ENCODE measurements at places on chromosomes 3 and 15. TPM values are rescaled to one million over a fixed set of nuclear protein-coding genes. Genes with fewer than 3 reads are reported as not detected.

DNA sequence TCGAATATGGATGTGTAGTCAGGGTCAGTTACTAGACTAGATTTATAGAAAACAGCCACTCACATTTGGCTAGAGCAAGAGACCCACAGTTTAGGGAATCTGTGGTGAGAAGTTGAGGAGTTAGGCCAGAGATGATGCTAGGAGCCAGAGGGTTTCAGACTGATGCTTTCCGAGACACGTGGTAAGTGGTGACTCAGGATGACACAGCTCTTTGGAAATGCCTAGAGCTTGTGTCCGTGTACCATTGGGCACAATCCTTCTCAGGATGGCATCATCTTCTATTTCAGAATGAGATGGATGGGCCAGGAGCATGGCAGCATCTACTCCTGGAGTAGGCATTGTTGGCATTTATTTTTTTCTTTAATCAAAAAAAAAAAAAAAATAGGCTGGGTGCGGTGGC is 28.5 kb downstream of the PTPRG start:
- H3K4me3 ChIP-seq = no peak overlapping the region
- no peaks in the 10 kb centered on the region for H3K27me3 ChIP-seq
- no peaks in the 10 kb centered on the region for H3K4me1 ChIP-seq
- H3K36me3 ChIP-seq = no peaks in the 10 kb centered on the region
- no peak overlapping the region for H3K27ac ChIP-seq

GRCh38 chr15:100602823-100603393 is 519 bp downstream of the ASB7 start:
- H3K36me3 ChIP-seq = peaks cover 4% of the 10 kb centered on the region
- peak overlapping the region; percentile 73 for H3K27ac ChIP-seq
- H3K4me1 ChIP-seq = peaks cover 27% of the 10 kb centered on the region
- H3K4me3 ChIP-seq = peak overlapping the region; percentile 85
- H3K27me3 ChIP-seq = no peaks in the 10 kb centered on the region
- no peak for DNase-seq

DNA sequence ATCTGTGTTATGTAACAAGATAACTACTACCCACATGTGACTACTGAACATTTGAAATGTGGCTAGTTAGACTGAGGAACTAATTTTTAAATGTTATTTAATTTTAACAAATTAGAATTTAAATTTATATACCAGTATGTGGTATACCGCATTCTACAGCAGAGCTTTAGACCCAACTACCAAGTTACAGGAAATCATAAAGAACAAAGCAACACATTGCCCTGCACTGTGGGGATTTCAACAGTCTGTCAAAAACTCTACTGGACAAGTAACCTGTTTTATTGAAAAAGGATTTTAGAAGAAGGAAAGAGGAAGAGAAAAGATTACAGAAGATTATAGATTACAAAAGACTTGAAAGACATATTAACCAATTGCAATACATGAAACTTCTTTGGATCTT is 64.9 kb downstream of the DPH6 start:
- no peak for DNase-seq
- H3K27ac ChIP-seq = no peak overlapping the region
- no peaks in the 10 kb centered on the region for H3K27me3 ChIP-seq
- no peak overlapping the region for H3K4me3 ChIP-seq
- H3K36me3 ChIP-seq = no peaks in the 10 kb centered on the region
- H3K4me1 ChIP-seq = peaks cover 6% of the 10 kb centered on the region

- no peak overlapping the region for H3K27ac ChIP-seq
- H3K4me3 ChIP-seq = no peak overlapping the region
- no peaks in the 10 kb centered on the region for H3K36me3 ChIP-seq
These were observed 96.4 kb downstream of the NAALADL2 start for GRCh38 chr3:174955513-174956016.

DNA sequence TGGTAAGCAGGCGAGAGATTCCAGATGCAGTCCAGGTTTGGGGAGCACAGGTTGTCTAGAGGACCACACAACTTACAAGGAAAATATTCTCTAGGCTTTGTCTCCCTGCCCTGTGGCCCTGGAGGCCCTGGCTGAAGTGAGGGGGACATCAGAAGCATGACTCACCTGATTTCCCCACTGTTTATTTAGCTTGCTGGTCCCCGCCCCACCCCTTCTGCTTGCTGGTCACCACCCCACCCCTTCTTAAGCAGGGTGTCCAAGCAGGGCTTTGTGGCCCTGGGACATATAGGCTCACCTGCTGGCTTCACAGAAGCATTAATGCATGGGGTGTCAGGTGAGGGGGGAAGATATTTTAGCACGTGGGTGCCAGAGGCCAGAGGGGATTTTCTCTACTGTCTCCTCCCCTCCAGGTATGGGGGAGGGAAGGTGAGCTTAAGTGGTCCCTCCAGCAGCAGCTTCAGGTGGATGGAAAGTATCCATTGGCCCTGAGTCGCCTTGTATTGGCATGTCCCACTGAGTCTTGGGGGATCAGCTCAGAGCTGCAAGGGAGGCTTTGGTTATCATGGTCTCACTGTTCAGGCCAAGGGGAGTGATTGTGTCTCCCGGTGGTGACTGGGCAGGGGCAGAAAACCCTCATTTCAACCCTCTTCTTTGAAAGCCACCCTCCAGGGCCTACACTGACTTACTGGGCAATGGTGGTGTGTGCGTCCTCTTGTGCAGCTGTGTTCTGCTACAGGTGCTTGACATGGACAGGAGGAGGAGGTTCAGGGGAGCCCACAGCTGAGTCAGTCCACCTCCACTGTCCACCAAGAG is 49.8 kb downstream of the GASK1A start:
- no peak overlapping the region for H3K27ac ChIP-seq
- no peaks in the 10 kb centered on the region for H3K27me3 ChIP-seq

- no peak overlapping the region for H3K4me3 ChIP-seq
- H3K27ac ChIP-seq = no peak overlapping the region
- no peak for DNase-seq
- no peaks in the 10 kb centered on the region for H3K4me1 ChIP-seq
- H3K36me3 ChIP-seq = no peaks in the 10 kb centered on the region
These were observed 9.5 kb upstream of the CCDC80 start for GRCh38 chr3:112650482-112650881.

DNA sequence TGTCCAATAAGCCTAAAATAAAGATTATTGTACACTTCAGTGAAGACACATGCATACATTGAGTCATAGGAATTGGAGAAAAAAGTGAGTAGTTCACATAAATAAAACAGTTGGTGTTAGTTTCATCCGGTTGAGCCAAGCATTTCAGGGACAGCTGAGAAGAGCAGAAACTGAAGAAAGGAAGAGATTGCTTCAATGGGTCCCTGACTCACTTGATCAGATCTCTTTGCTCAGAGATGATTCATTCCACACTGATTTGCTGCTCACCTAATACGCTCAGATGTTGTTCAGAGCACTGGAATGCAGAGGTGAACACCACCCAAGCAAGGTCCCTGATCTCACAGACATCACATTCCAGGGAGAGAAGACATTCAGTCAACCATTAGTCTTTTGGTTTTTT is 93.7 kb downstream of the RAD18 start:
- no peaks in the 10 kb centered on the region for H3K27me3 ChIP-seq
- no peaks in the 10 kb centered on the region for H3K4me1 ChIP-seq
- no peak overlapping the region for H3K27ac ChIP-seq
- no peaks in the 10 kb centered on the region for H3K36me3 ChIP-seq
- no peak for DNase-seq

- H3K27me3 ChIP-seq = no peaks in the 10 kb centered on the region
- peaks cover 5% of the 10 kb centered on the region for H3K4me1 ChIP-seq
- H3K4me3 ChIP-seq = no peak overlapping the region
- no peaks in the 10 kb centered on the region for H3K36me3 ChIP-seq
These were observed 23.4 kb upstream of the TNK2 start for GRCh38 chr3:195931582-195932273.

GRCh38 chr3:52831500-52832301 is 1.2 kb upstream of the ITIH4 start:
- no peaks in the 10 kb centered on the region for H3K27me3 ChIP-seq
- DNase-seq = no peak
- no peaks in the 10 kb centered on the region for H3K4me1 ChIP-seq
- H3K27ac ChIP-seq = no peak overlapping the region

DNA sequence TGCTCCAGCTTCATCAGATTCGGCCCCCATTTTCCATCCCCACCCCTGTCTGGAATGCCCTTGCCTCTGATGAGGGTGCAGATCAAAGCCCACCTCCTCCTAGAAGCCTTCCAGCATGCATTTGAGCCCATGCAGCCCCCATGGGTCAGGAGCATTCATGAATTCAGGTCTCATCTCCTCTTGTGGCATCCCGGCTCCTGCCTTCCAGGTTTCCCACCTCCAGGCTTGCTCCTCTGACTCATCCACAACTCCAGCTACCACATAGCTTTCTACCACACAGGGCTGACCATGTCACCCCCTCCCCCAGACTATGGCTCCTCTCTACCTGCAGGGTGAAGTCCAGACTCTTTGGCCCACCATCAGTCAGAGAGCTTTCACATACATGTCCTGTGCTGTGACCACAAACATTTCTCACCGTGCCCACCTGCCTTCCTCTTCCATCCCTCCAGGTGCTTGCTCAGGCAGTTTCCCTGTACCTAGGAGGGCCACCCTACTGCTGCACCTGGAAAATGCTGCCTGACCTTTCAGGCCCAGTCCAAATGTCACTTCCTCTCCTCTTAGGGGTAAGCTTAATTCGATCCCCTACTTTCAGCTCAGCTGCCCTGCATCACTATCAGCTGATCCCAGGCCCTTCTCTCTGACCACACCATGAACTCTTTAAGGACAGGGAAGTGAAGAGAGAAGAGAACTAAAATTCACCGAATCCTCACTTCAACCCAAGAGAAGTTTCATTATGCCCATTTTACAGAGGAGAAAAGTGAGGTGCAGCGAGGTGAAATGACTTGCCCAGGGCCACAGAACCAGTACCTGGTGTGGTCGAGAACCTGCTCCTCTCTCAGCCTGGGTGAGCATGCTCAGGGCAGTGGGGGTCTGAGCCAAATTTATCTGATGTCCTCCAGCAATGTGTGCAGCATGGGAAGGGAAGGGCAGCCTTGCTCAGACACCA is 13.7 kb upstream of the FGD5 start:
- no peaks in the 10 kb centered on the region for H3K36me3 ChIP-seq
- H3K4me1 ChIP-seq = peaks cover 44% of the 10 kb centered on the region
- H3K4me3 ChIP-seq = no peak overlapping the region
- peak overlapping the region; percentile 84 for H3K27ac ChIP-seq

DNA sequence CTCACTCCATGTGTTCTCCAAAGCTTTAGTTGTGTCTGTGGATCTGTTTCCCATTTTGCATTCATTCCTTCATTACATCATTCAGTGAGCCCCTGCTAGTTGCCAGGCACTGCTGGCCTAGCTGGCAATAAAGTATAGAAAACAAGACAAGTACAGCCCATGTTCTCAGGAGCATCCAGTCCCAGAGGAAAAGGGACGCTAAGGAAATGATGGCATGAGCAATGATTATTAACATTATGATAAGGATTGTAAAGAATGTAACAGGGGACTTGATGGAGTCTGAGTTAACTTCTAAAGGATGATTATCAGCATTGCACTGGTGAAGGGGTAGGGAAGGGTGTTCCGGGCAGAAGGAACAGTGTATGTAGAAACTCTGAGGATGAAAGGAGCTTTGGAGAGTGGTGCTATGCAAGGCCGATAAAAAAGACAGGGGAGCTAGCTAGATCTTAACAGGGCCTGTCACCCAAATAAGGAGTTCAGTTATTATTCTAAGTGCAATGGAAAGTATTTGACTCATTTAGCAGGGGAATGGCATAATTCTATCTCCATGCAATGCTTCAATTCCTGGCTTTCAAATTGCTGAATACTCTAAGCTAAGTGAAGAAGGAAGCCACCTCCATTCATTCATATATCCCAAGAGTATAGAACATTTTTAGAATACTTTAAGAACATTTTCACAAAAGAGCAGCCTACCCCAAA is 258.2 kb upstream of the STT3B start:
- H3K27me3 ChIP-seq = no peaks in the 10 kb centered on the region
- peak overlapping the region; percentile 42 for H3K27ac ChIP-seq

GRCh38 chr15:93244696-93245660 is 156.0 kb upstream of the RGMA start:
- H3K4me3 ChIP-seq = no peak overlapping the region
- H3K4me1 ChIP-seq = no peaks in the 10 kb centered on the region

GRCh38 chr3:189953551-189953950 is 167.1 kb downstream of the P3H2 start:
- H3K27ac ChIP-seq = no peak overlapping the region
- no peak overlapping the region for H3K4me3 ChIP-seq
- no peak for DNase-seq
- H3K36me3 ChIP-seq = peaks cover 2% of the 10 kb centered on the region
- H3K27me3 ChIP-seq = no peaks in the 10 kb centered on the region
- no peaks in the 10 kb centered on the region for H3K4me1 ChIP-seq

- H3K36me3 ChIP-seq = no peaks in the 10 kb centered on the region
- no peaks in the 10 kb centered on the region for H3K4me1 ChIP-seq
- DNase-seq = no peak
- no peaks in the 10 kb centered on the region for H3K27me3 ChIP-seq
- H3K27ac ChIP-seq = no peak overlapping the region
These were observed 376.5 kb downstream of the MFSD1 start for GRCh38 chr3:159178209-159178897.

GRCh38 chr3:186339180-186339918 is 22.7 kb downstream of the DGKG start:
- H3K27me3 ChIP-seq = no peaks in the 10 kb centered on the region
- H3K4me3 ChIP-seq = no peak overlapping the region
- H3K27ac ChIP-seq = no peak overlapping the region
- DNase-seq = no peak

DNA sequence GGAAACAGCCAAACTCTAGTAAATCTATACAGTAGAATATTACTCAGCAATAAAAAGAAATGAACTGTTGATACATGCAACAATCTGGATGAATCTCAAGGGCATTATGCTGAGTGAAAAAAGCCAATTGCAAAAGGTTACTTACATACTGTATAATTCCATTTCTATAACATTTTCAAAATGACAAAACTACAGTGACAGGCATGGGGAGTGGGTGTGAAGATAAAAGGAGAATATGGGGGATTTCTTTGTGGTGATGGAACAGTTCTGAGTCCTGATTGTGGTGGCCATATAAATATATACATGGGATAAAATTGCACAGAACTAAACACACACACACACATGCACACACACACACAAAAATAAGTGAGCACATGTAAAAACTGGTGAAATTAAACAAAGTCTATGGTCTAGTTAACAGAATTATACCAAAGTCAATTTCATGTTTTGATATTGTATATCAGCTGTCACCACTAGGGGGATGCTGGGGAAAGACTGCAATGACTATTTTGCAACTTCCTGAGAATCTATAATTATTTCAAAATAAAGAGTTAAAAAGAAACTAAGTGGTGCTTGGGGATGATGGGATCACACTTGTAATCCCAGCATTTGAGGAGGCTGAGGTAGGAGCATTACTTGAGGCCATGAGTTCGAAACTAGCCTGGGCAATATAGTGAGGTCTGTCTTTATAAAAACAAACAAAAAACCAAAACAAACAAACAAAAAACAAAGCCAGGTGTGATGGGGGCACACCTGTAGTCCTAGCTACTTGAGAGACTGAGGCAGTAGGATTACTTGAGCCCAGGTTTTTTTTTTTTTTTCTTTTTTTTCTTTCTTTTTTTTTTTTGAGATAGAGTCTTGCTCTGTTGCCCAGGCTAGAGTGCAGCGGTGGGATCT is 66.0 kb downstream of the SPTSSB start:
- H3K36me3 ChIP-seq = no peaks in the 10 kb centered on the region
- no peaks in the 10 kb centered on the region for H3K27me3 ChIP-seq
- no peaks in the 10 kb centered on the region for H3K4me1 ChIP-seq
- H3K27ac ChIP-seq = no peak overlapping the region

GRCh38 chr3:16790432-16791400 is 94.0 kb upstream of the PLCL2 start:
- DNase-seq = no peak
- H3K4me3 ChIP-seq = no peak overlapping the region
- H3K36me3 ChIP-seq = no peaks in the 10 kb centered on the region
- no peaks in the 10 kb centered on the region for H3K4me1 ChIP-seq
- H3K27me3 ChIP-seq = no peaks in the 10 kb centered on the region
- no peak overlapping the region for H3K27ac ChIP-seq

The KNL1 gene
- total RNA-seq = 1.1 TPM

The PFKFB4 gene
- 4.6 TPM for total RNA-seq

The SRGAP3 gene
- total RNA-seq = 24.3 TPM
